NB4 (cell line): ENCODE measurements at places on chromosomes 2 and 18.

DNA sequence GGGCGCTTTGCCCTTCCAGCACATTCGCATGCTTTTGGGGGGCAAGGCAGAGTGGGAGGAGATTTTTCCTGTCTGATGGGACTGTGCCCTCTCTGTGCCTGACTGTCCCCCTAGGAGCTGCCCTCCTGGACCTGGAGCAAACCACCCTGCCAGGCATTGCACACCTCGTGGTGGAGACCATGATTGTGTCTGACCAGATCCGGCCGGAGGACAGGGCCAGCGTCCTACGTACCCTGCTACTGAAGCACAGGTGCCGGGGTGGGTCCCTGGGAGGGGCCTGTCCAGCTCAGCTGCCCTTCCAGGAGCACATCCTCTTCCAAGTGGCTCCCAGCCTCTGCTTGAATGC is 5.3 kb downstream of the SLC4A3 start:
- DNase-seq = no peak

GRCh38 chr2:26679867-26680266 is 12.7 kb upstream of the KCNK3 start:
- DNase-seq = peak; percentile 18

DNA sequence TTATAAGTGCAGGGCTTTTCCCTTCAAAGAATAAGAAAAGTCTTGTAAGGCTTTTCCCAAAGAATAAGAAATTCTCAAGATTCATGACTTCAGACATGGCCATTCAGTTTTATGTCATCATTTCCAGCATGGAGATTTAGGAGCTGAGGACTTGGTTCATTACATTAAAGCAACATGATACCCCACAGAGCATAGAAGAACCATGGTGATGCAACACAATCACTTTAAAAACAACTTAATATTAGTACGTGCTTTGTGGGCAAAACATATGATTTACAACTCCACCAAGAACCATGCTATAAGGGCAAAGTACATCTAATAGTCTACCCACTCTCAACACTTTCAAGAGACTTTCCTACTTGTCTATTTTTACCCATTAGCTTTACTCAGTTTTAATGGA is 214.4 kb downstream of the SRBD1 start:
- no peak for DNase-seq

DNA sequence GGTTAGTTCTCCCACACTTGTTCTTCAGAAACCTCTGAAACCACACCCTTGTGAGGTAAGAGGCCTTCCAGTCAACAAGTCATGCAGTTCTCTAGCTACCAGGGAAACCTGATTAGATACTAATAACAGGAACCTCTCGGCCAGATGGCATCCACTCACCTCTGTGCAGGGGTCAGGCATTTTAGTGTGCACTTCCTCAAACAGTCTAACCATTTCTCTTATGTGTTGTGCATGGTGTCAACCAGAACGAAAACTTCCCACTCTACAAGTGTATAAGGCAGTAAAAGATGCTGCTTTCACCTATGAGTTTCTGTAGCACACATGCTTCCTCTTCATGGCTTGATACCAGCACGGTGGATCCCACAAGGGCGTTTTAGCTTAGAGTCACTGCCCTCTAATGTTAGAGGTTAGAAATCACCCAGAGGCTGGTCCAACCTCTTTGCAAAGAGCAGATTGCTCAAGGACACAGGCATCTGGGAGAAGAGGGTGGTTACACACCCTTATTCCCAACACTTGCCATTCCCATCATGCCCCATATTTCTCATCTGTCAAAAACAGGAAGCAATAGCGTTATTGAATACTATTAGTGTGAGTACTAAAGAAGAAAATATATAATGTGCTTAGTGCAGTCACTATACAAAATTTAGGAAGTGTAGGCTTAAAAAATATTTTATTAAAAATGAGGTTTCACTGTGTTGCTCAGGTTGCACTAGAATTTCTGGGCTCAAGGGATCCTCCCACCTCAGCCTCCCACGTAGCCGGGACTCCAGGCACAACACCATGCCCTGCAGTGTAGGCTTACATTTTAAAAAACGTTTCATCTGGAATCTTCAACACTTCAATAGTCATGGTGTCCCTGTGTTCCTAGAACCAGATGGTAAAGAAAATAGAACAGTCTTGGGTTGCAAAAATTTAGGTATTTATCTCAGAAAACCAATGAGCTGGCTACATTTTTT is 34.5 kb upstream of the RAB31 start:
- peak; percentile 77 for DNase-seq

DNA sequence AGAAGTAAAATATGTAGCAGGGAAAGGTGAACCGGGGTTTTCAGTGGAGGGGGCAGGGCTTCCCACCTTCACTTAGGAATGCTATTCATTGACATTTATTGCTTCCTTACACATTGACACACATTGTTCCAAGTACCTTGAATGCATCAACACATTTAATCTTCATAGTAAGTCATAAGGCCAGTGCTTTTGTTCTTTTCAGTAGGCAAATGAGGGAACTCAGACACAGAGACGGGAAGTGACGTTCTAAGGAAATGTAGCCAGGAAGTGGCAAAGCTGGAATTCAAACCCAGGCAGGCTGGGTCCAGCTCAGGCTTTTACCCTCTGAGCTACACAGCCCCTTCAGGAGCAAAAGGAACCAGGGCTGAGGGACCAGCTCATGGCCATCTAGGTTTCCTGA is 20.7 kb downstream of the BMP10 start:
- no peak for DNase-seq

DNA sequence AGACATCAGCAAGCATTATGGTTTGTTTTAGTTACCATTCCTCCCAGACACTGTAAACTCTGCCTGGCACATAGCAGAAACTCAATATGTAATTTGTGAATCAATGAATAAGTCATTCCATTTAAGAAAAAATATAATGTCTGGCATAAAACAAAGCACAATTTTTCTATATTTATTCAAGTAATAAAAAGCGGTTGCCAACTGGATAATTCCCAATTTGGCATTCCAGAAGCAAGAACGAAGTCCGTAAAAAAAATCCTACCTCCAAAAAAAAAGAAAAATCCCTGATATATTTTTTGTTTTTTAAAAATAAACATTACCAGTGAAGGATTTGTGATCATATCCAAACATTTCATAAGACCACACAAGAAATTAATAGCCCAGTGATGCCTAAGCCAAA is 351.3 kb upstream of the LRRTM4 start:
- DNase-seq = no peak

GRCh38 chr18:45386041-45386655 is 229.1 kb upstream of the SLC14A2 start:
- DNase-seq = peak; percentile 47

DNA sequence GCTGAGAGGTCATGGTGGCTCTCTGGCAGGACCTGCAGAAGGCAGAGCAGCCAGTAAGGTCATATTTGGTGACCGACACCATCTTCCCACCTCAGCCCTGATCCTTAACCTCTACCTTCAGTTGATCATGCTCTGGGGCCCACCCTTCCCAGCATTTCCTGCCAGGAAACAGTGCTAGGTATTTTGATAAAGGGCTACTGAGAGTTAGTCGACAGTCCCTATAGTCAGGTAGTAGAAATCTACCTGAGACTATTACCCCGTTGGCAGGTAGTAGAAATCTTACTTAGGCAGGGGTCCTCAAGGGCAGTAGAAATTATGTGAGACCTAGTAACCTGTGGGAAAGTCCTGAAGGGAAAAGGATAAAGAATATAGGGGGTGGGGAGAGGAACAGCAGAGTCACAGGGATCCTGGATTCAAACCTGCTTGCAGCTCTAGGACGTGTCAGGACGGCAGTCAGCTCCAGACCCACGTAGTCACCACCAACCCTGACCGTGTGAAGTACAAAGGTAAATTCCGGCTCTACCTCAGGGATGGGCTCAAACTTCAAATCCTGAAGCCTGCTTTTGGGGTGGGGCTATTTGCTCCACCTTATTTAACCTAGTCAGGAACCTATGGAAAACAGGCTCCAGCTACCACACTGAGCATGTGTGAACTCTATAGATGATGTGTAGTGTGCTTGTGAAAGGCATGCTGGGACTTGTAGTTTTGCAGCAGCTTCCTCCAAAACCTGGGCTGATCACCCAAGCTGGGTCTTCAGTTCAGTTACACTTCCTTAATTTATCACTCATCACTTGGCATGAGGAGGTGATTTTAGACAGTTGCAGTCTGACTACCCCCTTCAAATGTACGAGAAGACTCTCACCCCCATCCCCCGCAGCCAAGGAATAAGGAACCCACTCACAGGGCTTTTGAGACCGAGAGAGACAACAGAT is at the start of gene DQX1:
DQX1 (minus strand) TSS at position 515 of the 932 bp plus-strand sequence; CDS start at position 13, 502 bp downstream.
- DNase-seq = peak; percentile 82

GRCh38 chr2:60806988-60807681 is 51.1 kb downstream of the PAPOLG start:
- DNase-seq = peak; percentile 94

DNA sequence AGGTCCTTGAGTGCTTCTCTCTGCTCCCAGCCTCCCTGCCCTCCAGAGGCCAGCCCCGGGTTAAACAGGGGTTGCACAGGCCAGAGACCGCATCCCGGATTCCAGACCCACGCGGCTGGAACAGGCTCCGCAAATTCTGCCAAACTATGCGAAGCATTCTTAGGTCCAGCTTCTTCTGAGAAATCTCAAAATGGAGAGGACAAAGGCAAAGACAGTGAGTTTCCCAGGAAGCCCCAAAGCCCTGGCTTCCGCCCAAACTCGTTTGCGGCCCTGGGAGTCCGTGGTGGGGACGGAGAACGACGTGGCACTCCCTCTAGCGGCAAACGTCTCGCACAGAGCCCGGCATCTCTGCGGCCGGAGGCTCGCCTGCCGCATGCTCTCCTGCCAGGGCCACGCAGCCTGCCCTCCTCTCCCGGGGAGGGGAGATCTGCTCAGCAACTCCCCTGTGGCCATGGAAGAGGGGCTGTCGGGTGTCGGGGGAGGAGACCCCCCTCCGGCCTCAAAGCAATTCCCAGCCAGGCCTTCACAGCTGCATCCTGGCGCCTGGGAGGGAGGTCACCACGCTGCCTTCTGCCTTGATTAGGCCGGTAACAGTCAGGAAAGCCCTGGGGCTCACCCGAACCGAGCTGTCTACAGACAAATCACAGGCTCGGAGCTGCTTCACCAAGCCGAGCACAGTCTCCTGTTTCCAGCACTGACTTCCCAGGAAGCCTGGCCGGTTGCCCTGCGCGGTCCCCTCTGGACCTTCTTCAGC is 33.4 kb upstream of the KLHL29 start:
- DNase-seq = peak; percentile 68

DNA sequence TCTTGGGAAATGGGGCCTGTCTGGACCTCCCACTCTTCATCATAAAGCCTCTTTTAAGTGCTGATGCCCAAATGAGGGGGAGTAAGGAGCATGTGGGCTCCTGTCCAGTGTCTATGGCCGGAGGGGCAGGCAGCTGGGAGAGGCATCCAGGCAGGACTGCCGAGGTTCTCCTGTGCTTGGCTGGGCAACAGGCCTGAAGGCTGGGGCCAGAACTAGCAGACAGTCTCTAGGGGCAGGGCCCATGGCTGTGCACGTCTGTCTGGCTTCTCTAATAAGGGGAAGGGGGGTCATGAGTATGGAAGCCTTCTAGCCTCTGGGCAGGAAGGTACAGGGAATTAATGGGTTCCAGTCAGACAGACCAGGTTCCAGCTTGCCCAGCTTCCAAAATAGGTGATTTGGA is 128.6 kb downstream of the SMAD2 start:
- DNase-seq = no peak

GRCh38 chr2:215002500-215002899 is 135.9 kb downstream of the ABCA12 start:
- peak; percentile 61 for DNase-seq

DNA sequence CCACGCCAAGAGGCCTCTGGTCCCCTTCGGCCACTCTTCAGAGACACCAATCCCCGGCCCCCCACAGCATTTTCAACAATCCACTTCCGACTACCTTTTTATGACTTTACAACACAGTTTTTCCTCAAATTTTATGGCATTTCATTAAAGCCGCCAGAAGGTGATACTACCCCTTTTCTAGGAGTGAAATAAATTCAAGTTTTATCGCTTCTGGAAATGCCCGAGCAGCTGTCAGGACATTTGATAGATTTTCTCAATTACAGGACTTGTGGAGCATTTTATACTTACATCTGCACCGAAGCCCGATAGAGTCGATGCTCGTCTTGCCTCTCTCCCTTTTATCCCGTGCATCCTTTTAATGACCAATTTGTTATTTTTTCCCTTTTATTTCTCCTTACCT is 108.1 kb upstream of the CREB1 start:
- DNase-seq = no peak

GRCh38 chr18:27845897-27846296 is 331.0 kb downstream of the CDH2 start:
- DNase-seq = no peak
